ENCODE measurements at places on chromosomes 2 and 18. TPM values are rescaled to one million over a fixed set of nuclear protein-coding genes. Genes with fewer than 3 reads are reported as not detected.

GRCh38 chr18:21686282-21687105 lies 18.1 kb downstream of the ABHD3 start:
- no peak for DNase-seq

DNA sequence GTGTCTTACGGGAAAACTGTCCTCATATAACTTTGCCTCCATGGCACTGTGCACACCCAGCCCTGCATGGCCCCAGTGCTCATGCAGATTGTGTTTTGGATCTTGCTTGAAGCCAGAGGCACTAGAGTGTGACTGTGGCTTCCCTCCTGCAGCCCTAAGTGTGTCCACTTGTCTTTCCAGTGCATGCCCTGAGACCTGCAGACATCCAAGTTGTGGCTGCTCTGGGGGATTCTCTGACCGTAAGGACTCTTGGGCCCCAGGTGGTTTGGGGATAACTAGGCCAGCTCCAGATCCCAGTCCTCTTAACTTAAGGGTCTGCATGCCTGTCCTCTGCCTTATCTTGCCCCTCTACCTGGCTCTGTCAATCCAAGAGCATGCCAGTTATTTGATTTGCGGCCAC lies 96.6 kb downstream of the PLB1 start:
- DNase-seq = no peak

GRCh38 chr2:174788291-174788929 lies 24.1 kb upstream of the CHRNA1 start:
- DNase-seq = no peak

Gene LYPD1
- 0.81 TPM for total RNA-seq

GRCh38 chr2:231662811-231663457 lies 45.4 kb upstream of the PTMA start:
- no peak for DNase-seq

DNA sequence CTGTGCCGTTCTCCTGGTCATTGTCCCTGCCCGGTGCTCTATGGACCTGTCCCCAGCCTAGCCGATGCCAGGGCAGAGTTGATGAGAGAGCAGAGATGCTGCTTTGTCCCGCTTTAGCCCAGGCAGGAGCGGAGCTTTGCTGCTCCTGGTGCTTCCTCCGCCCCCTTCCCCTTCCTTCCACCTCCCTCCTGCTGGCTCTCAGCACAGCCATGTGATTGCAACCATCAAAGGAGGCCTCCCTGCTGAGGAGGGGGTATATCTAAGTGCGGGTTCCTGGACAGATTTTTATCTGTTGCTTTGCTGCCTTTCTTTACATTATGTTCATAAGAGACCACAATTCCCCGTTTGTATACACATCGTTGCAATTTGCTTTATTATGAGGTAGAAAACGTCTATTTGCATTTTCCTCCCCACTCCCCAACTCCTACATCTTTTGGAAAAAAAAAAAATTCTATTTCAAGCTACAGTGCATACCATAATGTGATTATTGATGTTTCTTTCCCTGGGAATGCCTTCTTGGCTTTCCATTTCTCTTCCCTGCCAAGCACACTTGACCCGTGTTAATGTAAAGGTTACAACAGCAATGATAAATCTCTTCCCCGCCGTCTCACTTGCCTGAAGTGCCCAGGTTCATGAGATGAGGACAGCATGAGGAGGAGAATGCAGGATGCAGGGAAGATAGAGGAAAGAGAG lies 25.4 kb downstream of the ALPK2 start:
- no peak for DNase-seq

DNA sequence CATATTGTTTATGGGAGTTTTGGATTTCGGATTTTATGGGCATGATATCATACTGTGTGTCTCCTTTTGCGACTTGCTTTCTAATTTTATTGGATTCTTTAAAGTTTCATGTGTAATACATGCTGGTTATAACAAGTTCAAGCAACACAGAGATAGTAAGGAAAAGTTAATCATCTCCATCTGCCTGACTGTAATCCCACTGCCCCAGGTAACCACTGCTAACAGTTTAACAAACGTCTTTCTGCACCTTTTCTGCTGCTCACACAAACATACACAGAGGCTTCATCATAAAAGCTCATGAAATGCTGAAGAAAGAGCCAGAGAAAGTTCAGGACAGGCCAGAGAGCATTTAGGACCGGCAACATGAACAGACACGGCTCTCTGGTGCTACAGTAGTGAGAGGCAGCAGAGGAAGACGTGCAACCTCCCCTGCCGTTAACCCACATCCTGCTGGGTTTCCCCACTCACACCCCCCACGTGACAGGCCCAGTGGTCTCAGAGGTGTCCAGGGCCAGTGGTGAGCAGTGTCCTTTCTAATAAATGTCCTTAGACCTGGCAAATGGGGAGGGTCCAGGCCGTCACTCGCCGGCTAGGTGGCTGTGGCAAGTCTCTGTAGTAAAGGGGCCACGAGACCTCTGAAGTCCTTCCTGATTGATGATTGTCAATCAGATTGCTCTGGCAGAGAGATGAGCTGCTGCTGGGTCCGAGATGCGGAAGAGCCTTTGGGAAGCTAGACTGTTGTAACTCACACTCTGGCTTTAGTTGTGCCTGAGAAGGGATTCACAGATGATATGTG lies 43.0 kb upstream of the SLC1A4 start:
- no peak for DNase-seq
